Stimulated activated CD8-positive, alpha-beta memory T cell treated with anti-CD3 and anti-CD28 coated beads, Interleukin-4, amount 100 ng/mL, for 1 hour (primary cell): ENCODE measurements at places on chromosomes 6 and 20.

DNA sequence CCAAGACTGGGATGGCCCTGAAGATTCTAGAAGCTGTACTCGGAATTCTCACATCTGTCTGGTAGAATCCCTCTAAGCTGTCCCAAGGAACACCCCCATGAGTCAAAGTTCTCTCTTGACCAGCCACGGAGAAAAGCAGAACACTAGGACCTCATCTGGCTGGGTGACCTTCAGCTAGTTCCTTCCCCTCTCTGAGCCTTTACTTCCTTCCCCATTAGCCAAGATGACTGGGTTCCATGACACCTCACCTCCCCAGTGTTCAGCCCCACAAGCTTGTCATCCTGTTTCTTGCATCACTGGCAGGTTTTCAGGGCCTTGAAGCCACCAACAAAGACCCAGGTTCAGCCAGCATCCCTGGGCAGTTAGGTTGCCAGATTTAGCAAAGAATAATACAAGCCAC lies 47.8 kb downstream of the MAFB start:
- DNase-seq: no peak

DNA sequence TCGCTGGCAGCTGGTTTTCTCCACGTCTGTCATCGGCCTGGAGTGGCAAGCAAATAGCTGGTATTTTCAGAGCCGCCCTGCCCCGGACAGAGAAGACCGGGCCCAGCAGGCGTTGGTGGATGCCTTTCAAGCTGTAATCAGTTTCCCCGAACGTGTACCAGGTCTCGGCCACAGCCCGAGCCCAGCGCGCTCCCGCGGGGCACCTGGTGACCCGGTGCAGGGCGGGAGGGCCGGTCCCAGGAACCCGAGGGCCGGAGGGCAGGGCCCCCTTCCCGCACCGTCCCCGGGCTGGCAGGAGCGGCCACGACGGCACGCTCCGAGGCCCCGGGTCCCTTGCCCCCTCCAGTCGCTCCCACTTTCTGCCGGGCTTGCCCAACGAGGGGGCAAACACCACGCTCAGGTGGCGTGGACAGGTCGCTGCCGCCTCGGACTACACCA lies 348 bp upstream of the PYGB start:
- DNase-seq: no peak

DNA sequence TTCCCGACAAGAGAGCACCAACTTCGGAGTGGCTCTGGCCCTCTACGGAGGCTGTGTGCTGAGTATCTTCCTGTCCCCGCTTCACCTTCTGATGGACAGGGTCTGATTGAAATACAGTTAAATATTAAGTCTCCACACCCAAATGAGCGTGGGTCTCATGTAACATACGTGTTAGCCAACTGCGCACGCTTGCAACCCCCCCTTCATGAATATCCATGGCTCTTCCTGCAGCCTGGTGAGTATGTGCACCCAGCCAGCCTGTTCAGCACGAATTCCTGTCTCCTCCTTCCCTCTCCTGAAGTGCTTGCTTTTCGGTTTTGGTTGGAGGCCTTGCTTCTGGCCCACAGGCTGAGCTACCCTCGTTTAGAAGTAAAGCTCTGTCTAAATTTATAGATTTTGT lies 102.9 kb upstream of the FRMD1 start:
- no peak for DNase-seq

DNA sequence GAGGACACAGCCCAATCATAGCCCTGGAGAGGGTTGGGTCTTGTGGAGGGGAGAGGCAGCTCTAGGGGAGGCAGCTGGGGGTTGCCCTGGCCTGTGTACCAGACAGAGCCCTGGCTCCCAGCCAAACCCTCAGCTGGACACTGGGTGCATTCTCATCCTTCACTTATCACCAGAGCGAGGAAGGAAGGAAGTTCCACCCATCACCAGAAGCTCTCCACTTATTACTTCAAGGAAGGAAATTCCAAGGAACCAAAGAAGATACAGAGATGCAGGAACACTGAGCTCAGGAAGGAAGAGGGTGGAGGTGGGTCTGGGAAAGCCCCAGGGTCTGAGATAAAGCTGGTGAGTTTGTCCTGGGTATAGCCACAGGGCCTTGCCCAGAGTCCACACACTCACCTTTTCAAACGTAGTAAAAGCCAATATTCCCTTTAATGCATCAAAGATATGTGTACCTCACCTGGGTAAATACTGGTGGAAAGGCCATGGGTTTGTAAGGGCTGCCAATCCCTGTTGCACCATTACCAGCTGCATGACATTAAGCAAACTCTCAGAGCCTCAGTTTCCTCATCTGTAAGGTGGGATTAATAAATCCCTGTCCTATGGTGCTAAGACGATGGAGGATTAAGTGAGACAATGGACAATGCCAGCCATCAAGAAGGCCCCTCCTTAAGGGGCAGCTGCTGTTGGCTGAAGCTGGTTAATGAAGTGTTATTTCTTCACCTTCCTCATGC lies 109.7 kb upstream of the NAA20 start:
- DNase-seq: no peak

DNA sequence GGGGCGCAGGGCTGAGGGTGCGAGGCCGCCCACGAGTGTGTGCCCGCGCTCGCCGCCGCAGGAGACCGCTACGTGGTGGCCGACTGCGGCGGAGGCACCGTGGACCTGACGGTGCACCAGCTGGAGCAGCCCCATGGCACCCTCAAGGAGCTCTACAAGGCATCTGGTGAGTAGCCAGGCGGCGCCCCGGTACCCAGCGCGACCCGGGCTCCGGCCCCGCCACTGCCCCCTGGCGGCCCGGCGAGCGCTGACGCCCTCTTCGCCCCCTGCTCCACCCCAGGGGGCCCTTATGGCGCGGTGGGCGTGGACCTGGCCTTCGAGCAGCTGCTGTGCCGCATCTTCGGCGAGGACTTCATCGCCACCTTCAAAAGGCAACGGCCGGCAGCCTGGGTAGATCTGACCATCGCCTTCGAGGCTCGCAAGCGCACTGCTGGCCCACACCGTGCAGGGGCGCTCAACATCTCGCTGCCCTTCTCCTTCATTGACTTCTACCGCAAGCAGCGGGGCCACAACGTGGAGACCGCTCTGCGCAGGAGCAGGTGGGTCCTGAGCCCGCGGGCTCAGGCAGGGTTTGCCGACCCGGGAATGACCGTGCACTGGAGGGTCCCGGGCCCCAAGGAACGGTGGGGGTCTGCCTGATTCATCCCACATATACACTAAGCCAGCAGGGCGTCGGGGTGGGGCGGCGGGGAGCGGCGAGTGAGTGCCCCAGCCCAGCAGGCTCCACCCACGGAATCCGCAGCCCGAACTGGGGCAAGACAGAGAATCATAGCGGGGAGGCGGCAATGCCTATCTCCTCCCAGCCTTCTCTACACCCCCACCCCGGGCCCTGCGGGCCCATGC lies 17.4 kb downstream of the HSPA12B start:
- DNase-seq: no peak

DNA sequence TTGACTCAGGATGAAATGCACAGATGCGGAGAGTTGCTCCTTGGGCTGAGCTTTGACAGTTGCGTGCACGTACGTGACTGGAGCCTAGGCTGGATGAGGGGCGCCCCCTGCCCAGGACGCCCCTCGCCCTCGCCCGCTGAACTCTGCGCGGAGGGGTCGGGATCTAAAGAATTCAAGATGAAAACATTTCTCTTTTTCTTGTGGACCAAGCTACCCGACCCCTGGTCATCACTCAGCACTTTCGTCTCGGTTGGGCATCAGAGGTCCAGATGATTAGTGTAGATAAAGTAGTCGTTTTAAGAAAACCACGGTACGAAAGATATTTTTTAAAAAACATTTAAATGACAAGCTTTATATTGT lies 700 bp downstream of the DTD1 start:
- no peak for DNase-seq

DNA sequence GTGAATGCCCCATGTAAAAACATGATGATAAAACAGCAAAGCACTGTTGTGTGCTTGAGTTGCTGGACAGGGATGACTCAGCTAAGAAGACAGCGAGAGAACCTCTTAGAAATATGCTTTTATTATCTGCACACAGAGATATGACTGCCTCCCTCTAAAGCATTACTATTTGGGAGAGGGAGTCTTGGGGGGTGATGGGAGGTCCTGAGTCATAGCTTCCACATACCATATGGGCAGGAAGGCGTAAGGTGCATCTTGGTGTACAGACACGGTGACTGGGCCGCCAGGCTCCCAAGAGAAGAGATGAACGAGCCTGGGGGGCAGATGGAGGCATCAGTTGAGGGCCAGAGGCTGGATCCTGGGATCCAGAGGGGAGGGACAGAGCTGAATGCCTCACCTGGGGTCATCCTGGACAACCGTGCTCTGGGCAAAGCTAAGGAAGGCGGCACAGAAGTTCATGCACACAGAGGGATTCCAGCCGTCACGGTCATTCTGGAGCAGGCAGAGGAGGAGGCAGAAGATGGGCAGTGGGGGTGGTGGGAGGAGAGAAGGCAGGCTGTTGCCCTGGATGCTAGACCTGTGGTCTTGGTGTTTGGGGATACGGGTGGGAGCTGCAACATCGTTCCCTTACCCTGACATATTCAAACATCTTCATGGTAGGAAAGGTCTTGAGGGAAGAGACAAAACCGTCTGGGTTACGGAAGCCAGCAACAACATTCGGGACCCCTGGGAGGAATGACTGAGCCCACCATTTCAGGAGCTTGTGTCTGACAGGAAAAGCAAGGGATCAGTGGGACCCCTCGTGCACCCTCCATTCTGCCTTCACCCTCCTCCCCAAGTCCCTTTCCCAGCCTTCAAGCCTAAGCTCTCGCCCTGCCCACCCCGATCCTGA lies 2.0 kb downstream of the DXO start:
- no peak for DNase-seq

DNA sequence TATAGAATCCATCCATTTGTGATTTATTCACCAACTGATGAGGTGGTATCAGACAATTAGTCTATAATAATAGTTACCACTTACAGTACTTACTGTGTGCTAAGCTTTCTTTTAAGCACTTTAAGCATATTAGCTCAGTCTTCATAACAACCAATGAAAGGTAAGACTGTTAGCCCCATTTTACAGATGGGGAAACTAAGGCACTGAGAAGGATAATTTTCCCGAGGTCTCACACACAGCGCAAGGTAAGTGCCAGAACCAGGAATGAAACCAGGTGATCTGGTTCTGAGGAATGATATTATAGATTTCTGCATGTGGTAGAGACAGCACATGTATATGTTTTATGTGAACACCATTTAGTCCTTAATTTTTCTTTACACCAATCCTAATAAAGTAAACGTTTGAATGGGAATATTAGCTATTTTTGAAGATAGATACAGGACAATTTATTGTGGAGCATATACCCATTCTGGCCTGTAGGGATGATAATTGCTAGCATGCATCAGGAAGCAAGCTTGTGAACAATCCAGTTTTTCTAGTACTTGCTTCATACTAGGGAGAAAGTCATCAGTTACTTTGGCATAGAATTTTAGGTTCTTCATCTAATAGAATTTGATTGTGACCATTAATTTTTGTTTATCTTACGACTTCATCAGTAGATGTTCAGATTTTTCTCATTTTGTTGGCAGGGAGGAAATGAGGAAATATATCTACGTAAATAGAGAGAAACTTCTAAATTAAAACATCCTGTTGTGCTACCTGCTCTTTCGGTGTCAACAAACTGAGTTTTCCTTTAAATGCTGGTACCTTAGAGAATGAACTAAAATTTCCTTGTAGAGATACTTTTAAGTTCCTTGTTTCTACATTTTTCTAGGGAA lies 3.0 kb downstream of the YWHAB start:
- DNase-seq: no peak

- DNase-seq: no peak
These were observed 65.8 kb upstream of the SOX4 start for GRCh38 chr6:21527731-21528130.

DNA sequence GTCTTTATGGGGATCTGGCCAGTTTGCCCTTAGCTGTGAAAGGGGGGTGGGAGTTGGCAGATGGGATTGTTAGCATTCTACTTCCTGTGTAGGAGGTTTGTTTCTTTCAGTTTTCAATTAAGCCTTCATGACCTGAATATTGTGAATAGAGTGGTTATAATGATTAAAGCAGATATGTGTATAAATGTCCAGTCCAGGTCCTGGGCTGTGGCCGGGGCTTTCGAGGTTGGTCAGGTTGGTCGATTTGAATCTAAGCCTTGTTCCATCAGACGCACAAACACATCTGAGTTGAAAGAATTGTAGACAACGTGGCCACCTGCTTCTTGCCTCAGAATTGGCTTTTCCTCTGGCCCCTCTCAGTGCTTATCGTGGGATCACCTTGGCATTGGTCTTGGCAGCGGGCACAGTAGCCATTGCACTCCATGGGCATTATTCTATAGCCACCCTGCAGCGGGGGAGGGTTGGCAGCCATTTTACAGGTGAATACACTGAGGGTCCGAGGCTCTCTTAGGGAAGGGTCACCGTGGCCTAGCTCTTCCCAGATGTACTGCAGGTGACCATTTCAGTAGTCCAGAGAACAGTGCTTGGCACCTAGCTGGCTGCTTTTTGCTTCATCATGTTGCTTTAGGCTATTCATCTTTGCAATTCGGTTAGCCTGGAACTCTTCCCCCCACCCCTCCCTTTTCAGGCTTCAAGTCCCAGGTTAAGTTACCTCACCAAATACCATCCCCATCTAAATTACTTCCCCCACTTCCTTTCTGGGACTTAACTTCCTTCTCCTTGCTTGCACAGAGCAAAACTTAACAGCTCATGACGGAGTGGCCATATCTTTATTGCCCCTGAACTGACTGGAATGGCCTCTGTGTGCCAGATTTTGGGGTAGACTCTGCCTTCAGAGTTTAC lies 1.1 kb downstream of the RNF114 start:
- no peak for DNase-seq

DNA sequence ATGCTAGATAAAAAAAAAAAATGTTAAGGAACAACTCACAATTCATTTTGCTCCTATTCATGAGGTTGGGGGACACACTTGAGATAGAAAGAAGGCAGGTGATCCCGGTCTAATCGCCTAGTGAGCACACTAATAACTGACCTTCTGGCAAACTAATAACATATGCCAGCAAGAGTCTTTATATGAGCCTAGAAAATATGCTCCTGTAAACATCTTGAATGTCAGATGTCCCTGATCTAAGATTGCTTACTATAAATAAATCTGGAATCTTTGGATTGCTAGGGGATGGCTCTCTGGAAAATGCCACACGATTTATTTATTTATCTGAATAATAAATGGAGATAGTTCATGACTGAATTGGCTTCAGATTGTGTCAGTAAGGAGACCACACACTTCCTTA lies 821.9 kb downstream of the GRIK2 start:
- DNase-seq: no peak

GRCh38 chr20:3250091-3250504 lies 11.1 kb upstream of the SLC4A11 start:
- no peak for DNase-seq

DNA sequence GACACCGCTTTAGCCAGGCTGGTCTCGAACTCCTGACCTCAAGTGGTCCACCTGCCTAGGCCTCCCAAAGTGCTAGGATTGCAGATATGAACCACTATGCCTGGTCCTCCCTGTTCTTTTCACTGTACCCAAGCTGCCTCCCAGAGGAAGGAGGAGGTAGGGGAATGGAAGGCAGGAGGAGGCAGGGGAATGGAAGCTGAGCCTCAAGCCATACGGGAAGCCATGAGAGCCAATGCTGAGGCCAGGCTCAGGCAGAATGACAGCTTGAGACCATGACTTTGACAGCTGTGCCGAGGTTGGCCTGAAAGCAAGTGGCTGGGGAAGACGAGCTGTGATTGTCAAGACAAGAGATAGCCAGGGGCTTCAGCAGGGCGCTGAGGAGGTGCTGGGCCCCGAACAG lies 13.6 kb upstream of the ZNF335 start:
- DNase-seq: no peak
